ENCODE measurements at places on chromosomes 2 and 18.

- no peak for DNase-seq
These were observed 7.1 kb upstream of the GALNT3 start for GRCh38 chr2:165801176-165801575.

GRCh38 chr2:60309336-60309735, 244.1 kb downstream of the BCL11A start:
- no peak for DNase-seq

- no peak for DNase-seq
These were observed 48.8 kb downstream of the INHBB start for GRCh38 chr2:120394764-120395163.

DNA sequence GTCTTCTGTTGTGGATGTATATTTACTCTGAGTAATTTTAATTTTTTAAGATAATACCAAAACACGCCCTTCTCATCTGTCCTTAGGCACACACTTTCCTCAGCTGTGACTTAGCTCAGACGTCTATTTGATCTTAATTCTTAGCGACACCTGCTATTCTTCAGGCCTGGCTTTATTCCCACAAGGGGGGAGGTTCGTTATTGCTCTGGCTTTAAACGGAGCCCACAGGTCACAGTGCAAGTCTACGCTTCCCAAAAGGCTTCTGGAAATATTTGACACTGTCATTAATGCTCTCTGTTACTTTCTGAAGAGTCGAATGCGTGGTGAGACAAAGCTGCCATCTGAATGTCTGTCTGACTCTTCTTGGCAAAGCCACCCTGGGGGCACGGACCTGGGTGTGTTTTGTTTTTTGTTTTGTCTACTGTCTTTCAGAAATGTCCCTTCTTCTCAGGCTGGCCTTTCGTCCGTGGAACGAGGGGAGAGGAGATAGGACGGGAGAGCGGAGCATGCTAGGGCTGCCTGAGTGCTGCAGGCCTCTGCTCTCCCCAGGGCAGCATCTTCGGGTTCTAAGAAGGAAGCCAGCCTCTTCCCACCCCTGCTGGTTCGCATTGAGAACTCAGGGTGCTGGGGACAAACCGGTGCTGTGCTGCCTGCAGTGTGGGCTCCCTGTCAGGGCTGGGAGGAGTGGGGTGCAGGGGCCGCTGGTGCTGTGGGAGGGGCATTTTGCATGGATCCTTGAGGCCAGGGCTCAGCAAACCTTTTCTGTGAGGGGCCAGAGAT, 61.9 kb downstream of the ASAP2 start:
- no peak for DNase-seq

GRCh38 chr18:24402209-24402785, 4.7 kb upstream of the OSBPL1A start:
- DNase-seq, result no peak

- no peak for DNase-seq
These were observed 153.7 kb downstream of the NRXN1 start for GRCh38 chr2:50878251-50878650.

- DNase-seq, result no peak
These were observed 4.2 kb upstream of the ADCY3 start for GRCh38 chr2:24924266-24924665.

DNA sequence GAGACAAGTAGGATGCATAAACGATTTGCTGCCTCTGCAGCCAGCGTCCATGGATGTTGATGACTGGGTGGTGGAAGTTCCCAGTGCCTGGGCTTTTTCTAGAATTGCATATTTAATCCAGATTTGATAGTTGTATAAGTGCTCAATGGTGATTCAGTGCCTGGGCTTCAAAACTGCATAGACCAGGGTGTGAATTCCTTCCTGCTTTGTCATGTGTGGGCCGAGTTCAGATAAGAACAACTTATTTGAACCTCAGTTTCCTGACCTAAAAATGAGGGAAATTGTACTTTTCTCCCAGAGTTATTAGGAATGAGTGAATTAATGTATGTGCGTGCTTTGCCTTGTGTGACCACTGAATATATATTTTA, 154.6 kb downstream of the WDSUB1 start:
- DNase-seq, result no peak

DNA sequence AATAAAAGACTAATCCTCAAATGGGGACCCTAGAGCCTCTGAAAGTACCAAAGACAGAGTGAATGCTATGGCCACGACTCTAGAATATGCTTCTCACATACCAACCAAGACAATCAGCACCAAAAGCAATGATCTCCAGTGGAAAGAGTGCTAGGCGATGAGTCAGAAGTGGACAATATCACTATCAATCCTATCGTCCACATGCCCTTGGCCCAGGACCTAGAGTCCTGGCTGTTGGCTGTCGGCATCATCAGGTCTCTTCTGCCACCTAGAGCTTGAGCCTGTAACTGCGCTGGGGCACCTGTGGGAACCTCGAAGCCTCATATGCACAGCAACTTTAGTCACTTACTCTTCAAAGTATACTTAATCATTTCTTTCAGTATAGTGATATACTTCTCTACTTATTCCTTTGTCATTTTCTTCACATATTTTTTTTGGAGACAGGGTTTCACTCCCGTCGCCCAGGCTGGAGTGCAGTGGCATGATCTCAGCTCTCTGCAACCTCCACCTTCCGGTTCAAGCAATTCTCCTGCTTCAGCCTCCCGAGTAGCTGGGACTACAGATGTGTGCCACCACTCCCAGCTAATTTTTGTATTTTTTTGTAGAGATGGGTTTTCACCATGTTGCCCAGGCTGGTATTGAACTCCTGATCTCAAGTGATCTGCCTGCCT, 29.7 kb downstream of the NOL10 start:
- no peak for DNase-seq

DNA sequence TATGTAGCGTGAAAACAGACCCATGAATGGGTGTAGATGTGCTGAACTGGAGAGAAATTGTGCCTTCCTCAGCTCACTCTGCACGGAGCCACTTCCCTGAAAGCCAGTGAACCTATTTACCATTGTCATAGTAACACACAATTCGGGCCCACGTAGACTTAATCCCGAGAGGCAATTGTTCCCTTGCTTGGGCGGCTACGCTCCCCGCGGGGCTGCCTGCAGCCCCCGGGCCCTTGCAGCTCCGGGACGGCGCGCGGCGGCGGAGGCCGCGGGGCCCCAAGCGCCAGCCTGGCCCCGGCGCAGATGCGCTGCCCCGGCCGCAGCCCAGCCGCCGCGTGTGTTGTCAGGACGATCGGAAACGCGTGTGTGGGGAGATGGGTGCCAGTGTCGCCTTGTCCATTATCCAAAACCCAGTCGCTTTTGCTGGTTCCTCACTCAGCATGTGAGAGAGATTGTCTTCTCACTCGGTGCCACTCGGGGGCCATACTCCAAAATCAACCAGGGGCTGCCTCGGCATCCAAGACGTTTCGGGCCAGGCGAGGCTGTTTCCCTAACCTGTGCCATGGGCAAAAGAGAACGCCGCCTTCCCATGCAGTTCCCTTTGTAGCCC, 17.9 kb upstream of the LRRTM1 start:
- no peak for DNase-seq

DNA sequence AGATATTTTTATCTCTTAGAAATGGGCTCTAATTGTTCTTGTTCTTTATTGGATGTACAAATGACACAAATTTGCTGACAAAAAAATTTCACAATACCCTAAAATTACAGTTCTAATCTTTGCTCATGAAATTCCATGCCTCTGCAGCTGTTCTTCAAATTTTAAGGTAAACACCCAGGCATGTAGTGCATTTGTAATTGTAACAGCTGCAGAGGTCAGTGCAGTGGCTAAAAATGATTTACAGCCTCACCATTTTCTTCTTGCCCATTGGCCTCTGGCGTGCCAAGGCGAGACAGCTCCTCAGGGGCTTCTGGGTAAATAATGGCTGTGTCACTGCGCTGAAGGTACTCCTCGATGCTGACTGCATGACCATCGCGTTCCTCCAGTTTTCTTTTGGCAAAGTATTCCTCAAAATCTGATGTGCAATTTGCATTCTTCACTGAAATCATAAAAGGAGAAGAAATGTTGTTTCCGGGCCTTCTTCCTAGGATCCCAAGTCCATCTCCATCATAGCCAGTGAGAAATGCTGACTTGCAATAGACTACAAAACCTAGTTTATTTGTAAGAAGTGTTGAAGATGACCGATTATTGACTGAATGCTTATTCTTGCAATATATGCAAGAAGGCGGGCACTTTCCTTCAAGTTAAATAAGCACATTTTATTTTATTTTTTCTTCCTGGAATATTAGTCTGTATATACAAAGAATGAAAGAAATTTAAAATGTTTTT, 115.2 kb downstream of the ZEB2 start:
- DNase-seq, result no peak

DNA sequence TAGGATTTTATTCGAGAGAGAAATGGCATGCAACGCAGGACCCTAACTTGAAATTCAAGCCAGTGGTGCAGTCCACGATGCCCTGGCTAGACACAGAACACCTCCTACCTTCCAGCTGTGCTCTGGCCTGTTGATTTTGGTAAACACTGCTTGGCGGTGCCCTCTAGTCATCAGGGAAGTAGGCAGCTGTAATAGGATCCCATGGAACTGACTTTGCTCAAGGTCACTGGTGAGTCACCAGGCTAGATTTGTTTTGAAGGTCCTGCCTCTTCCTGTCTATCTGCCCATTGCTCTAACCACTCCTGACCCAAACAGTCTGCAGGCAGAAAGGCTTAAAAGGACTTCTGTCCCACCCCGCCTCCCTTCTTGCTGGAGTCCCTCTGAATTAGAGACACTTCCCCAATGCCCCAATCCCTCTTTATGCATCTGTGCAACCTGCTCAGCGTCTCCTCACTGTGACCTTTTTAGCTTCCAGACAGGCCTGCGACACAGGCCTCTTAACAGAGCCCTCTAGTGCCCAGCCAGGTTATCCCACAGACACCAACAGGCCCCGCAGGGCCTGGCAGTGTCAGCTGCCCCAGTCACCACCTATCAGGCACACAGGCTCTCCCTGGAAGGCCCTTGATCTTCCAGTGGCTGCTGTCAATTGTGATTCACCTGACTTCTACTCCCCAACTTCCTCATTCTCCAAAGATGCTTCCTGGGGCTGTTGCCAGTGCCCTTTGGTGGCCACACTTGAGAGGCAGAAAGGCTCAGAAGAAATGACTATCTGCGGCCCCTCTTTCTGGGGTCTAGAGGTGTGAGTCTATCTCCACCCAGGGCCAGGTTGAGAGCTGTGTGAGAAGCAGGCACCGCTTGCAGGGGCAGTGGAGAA, 5.2 kb downstream of the TMEM127 start:
- DNase-seq, result no peak

DNA sequence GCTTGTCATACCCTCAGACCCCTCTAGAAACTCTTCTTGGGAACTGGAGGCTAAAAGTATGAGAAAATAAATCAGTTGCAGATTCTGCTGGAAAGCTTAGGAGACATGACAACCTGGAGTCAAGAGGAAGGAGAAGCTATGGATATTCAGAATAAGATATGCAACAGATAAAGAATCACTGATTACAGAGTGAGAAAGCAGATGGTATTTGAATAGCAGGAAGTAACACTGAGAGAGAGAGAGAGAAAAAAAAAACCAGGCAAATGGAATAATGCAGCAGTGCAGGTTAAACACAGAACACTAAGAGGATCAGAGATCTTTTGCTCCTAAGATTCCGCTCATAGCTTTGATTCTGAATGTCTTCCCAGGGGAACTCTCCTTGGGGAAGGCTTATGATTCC, 1284.1 kb upstream of the NXPH2 start:
- no peak for DNase-seq

DNA sequence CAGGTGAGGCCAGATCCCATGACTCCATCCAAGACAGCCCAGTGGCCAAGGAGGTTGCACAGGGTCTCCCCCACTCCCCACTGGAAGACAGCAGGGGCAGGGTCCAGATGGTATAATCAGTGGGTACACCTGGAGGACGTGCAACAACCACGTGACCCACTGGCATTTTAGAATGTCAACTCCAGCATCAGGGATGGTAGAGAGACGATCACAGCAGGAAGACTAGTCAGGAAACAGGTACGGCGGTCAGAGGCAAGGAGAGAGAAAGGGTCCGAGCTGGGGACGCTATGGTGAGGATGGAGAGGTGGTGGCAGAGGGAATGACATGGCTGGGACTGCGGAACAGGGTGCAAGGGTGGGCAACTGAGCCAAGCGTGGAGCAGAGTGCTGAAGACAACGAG, 23.0 kb downstream of the SERTAD2 start:
- DNase-seq, result no peak

DNA sequence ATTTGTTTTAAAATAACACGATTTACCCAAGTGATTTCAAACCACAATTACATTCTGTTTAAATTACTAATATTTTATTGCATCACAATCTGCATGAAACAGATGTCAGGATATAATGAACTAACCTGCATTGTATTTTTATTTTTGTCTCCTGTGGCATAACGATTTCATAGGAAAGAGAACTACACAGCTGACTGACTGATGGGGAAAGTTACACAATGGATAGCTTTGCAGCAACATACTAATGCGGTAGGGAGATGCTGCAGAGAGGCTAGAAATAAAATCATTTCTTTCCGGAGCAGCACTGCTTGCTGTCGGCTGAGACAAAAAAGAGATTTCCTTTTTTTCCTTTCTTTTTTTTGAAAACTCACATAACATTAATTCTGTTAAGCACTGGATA, 36.9 kb downstream of the SCN1A start:
- DNase-seq, result no peak

GRCh38 chr18:48529796-48530195, 9.0 kb upstream of the CTIF start:
- no peak for DNase-seq

DNA sequence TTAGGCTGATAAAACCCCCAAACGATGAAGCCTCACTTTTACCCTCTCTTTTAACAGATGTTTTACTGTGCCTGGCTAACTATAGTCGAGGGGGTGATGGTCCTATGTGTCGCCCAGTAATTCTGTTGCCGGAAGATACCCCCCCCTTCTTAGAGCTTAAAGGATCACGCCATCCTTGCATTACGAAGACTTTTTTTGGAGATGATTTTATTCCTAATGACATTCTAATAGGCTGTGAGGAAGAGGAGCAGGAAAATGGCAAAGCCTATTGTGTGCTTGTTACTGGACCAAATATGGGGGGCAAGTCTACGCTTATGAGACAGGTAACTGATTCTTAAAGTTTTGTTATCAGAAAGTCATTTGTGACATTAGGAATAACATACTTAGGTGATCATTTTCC, 20.4 kb downstream of the MSH6 start:
- no peak for DNase-seq

DNA sequence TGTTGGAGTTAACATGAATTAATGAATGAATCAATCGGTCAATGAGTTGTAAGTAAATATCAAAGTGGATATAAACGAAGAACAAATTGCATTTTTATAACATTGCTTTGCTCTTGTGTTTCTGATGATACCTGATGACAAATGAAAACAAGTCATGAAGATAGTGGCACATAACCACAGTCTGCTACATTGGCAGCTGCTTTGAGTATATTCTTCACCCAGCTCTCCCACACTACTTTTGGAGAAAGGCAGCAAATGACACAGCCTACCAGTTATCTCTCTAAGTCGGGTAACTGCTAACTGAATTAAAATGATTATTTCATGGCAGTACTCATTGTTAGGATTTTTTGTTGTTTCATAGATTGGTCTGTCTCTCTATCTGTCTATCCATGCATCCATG, 76.8 kb downstream of the COL5A2 start:
- no peak for DNase-seq

- no peak for DNase-seq
These were observed 456.3 kb downstream of the DLGAP1 start for GRCh38 chr18:3998698-3999333.
